ENCODE measurements at places on chromosomes 7 and 10. TPM values are rescaled to one million over a fixed set of nuclear protein-coding genes. Genes with fewer than 3 reads are reported as not detected.

- peak; percentile 58 for DNase-seq
These were observed 61.2 kb downstream of the DNAJB6 start for GRCh38 chr7:157397731-157398691.

DNA sequence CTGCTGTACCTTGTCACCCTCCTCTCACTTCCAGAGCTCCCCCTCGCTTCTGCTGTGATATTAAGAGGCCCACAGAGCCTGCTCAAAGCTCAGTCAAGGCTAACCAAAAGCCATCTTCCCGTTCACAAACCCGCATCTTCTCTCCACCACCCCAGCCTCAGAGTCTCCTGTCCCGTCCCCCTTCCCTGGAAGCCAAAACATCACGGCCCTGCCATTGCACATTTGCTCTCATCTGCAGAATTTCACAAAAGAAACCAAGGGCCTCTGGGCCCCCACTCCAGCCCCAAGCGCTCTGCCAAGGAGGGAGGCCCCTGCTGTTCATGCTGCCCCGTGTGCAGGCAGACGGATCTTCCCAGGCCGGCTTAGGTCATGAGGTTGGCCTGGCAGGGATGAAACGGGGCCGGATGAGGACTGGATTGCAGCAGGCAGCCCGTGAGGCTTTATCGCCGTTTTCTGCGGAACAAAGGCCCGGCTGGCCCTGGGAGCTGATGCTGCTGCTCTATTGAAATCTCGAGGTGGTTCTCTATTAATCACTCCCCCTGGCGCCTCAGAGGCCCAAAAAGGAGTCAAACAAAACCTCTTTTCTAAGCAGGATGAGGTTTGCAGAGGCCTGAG, 31.6 kb upstream of the FOXK1 start:
- no peak for DNase-seq

- peak; percentile 60 for DNase-seq
These were observed 15.6 kb downstream of the FANK1 start for GRCh38 chr10:125911990-125912389.

- no peak for DNase-seq
These were observed 114.1 kb downstream of the RNF216 start for GRCh38 chr7:5667391-5667790.

- DNase-seq, result no peak
These were observed 8.5 kb upstream of the NFE2L3 start for GRCh38 chr7:26143298-26144048.

- no peak for DNase-seq
These were observed 129.3 kb upstream of the BET1 start for GRCh38 chr7:94133460-94133859.

GRCh38 chr7:52925332-52925731, 110.1 kb upstream of the POM121L12 start:
- no peak for DNase-seq

- no peak for DNase-seq
These were observed 128.9 kb upstream of the GAD2 start for GRCh38 chr10:26087666-26088065.

GRCh38 chr10:106625751-106626150, 538.8 kb downstream of the SORCS1 start:
- no peak for DNase-seq

- no peak for DNase-seq
These were observed 1269.8 kb downstream of the XPNPEP1 start for GRCh38 chr10:108653531-108653930.

- DNase-seq, result no peak
These were observed 446.3 kb upstream of the POT1 start for GRCh38 chr7:125375942-125376341.

- DNase-seq, result no peak
These were observed 411.7 kb upstream of the NRP1 start for GRCh38 chr10:33746186-33746585.

DNA sequence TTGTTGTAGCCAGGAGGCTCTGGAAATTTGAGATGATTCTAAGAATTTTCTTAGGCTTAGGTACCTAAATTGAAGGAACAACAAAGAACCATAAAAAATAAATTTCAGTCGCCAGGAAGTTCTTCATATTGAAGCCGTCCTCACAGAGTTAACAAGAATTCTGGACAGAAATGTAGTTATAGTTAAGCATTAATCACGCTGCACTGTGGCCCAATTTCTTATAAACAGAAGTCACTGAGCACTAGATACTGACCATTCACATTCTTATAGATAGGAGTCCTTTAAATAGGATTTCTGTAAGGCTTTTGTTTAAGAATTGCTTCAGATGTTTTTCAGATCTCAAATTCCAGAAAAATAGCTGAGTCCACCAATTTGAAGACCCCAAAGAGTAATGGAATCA, 256.2 kb upstream of the PITRM1 start:
- no peak for DNase-seq

DNA sequence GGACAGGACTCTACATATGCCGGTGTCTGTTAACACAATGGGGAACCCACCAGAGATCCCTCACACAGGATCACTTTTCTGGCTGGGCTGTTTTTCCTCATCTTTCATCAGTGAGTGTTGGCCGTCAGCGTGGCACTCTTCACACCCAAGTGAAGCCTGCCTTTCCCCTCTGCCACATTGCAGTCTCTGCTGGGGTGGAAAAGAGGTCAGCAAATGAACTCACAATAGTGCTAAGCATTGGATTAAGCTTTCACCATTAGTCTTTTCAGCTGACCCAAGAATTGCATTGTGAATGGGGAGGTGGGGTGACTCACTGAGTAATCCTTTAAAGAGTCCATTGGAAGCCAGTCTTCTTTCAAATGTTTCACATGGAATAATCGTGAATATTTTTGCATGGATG, 143.0 kb downstream of the KIAA1217 start:
- no peak for DNase-seq

DNA sequence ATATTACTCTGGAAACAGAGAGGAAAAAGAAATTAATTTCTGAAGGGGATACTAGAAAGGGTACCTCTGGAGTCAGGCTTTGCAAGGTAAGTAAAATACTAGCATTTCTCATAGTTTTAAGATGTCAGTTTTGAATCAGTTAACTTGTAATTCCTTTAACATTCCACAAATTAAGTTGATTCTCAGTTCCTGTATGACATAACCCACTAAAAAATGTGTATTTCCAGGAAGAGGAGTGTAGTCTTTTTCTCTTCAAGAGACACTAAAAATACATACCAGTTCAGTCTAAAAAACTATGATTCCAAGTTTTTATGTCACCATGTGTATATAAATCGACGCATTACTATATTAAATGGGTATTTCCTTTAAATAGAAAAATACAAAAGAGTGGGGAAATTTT, 113.2 kb downstream of the CDK6 start:
- DNase-seq, result no peak

- DNase-seq, result no peak
These were observed 32.7 kb upstream of the STEAP4 start for GRCh38 chr7:88339195-88339922.

DNA sequence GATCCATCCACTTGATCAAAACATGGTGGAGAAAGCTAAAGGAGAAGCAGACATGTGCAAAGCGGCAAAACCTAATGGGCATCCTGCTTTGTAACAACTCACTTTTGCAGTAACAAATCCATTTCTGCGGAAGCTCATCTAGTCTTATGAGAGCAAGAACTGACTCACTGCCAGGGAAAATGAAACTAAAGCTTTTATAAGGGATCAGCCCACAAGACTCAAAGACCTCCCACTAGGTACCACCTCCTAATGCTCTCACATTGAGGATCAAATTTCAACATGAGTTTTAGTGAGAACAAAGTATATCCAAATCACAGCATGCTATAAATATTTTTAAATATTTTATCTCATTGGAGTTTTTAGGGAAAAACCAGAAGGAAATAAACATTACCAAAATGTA, 120.1 kb upstream of the GNAI1 start:
- DNase-seq, result no peak

DNA sequence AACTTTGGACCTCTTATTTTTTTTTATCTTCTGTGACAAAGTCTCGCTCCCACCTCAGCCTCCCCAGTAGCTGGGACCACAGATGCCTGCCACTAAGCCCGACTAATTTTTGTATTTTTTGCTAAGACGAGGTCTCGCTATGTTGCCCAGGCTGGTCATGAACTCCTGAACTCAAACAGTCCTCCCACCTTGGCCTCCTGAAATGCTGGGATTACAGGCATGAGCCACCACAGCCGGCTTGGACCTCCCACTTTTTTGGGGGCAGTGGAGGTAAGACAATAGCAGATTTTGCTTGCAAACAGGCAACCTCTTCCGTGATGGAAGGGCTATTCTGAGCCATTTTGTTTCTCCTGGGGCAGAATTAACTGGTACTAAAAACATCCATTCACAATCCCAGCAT, 1.2 kb upstream of the TRRAP start:
- DNase-seq, result no peak

DNA sequence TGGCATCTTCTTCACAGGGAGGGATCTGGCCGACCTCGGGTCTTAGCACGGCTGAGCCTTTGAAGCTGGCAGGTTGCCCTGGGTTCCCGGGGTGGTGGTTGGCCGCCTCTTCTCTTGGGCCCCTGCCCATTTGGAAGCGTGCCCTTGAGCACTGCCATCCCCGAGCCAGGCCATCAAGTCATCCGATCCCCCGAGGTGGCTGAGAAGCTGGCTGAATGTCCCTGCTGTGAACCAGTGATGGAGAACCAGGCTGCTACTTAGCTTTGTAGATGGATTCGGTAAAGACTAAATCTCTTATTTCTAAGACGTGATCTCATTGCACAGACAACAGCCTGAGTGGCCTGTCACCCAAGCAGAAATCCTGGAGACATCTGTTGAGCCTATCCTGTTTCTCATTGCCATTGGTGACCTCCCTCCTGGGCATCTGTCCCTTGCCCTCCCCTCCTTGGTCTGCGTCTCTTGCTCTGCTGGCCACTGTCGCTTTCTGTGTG, 74.3 kb downstream of the GRK5 start:
- DNase-seq, result no peak

- DNase-seq, result no peak
These were observed 324.5 kb downstream of the GFRA1 start for GRCh38 chr10:115948465-115948864.

DNA sequence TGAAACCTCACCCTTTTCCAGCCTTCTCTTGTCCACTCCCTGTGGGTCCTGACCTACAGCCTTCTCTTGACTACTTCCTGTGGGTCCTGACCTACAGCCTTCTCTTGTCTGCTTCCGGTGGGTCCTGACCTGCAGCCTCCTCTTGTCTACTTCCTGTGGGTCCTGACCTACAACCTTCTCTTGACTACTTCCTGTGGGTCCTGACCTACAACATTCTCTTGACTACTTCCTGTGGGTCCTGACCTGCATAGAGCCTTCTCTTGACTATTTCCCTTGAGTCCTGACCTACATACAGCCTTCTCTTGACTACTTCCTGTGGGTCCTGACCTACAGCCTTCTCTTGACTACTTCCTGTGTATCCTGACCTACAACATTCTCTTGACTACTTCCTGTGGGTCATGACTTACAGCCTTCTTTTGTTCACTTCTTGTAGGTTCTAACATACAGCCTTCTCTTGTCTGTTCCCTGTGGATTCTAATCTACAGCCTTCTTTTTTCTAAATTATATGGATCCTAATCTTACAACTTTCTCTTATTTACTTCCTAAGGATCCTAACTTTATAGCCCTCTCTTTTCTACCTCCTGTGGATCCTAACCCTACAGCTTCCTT, 36.5 kb downstream of the C10orf71 start:
- DNase-seq, result no peak

GRCh38 chr7:5183155-5183554, 6.9 kb upstream of the WIPI2 start:
- DNase-seq, result no peak

DNA sequence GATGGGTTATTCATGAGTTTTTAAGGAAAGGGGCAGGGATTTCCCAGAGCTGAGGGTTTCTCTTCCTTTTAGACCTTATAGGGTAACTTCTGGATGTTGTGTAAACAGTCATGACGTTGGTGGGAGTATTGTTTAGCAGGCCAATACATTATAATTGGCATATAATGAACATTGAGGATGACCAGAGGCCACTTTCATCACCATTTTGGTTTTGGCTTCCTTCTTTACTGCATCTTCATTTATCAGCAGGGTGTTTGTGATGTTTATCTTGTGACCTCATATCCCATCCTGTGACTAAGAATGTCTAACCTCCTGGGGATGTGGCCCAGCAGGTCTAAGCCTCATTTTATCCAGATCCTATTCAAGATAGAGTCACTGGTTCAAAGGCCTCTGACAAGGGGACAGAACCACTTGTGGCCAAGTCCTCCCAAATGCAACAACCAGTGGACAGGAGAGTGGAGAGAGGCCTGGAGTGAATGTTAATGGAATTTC, 77.3 kb upstream of the RPA3 start:
- DNase-seq, result no peak

- DNase-seq, result no peak
These were observed 58.5 kb upstream of the SORCS3 start for GRCh38 chr10:104582602-104582951.

- DNase-seq, result no peak
These were observed 55.1 kb upstream of the SEMA3A start for GRCh38 chr7:84249656-84250055.

Gene SPDYE1
- not detected for total RNA-seq

Gene MRPS24
- total RNA-seq, result 58.2 TPM

Gene ZNF107
- total RNA-seq, result 4.3 TPM

Gene ANKRD30A
- total RNA-seq, result not detected

Gene BCCIP
- total RNA-seq, result 39.8 TPM

Gene MMP21
- not detected for total RNA-seq

Gene SCART1
- total RNA-seq, result 2.4 TPM

Gene TMEM176B
- 69.4 TPM for total RNA-seq

Gene SFTPD
- 630 TPM for total RNA-seq

Gene MRM2
- total RNA-seq, result 22.6 TPM

Gene PRSS37
- total RNA-seq, result not detected

Gene CTAGE15
- 0.95 TPM for total RNA-seq

Gene LRRD1
- not detected for total RNA-seq

Gene SMC3
- 33.2 TPM for total RNA-seq

Gene VGF
- total RNA-seq, result 0.15 TPM

Gene MYL10
- total RNA-seq, result not detected

Gene AZGP1
- 31.8 TPM for total RNA-seq
